AG08396 (cell line): ENCODE measurements at places on chromosomes 6 and 20.
A peak's percentile ranks its signal among the peaks of the same experiment; 100 is the strongest.

GRCh38 chr6:48881551-48881950 is 581.5 kb downstream of the MMUT start:
- DNase-seq: no peak

- DNase-seq: peak; percentile 45
Measured at GRCh38 chr6:134117409-134117808, 65.0 kb upstream of the SLC2A12 start.

DNA sequence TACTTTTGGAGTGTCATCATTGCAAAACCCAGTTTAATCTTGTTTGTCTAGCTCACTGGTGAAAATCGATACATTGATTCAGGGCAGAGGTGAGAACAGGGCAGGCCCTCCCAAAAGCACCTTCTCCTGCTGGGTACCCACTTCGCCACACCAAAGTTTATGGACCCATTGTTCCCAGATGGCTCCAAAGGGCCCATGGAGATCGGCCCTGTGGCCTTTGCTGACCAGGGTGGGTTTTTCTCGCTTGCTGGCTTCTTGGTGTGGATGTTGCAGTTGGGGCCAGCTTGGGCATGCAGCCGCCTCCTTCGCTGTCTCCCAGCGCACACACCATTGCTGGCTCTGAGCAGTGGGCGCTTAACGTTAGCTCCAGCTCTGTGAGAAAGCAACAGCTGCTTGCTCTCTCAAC is 178.1 kb upstream of the PDE10A start:
- no peak for DNase-seq

DNA sequence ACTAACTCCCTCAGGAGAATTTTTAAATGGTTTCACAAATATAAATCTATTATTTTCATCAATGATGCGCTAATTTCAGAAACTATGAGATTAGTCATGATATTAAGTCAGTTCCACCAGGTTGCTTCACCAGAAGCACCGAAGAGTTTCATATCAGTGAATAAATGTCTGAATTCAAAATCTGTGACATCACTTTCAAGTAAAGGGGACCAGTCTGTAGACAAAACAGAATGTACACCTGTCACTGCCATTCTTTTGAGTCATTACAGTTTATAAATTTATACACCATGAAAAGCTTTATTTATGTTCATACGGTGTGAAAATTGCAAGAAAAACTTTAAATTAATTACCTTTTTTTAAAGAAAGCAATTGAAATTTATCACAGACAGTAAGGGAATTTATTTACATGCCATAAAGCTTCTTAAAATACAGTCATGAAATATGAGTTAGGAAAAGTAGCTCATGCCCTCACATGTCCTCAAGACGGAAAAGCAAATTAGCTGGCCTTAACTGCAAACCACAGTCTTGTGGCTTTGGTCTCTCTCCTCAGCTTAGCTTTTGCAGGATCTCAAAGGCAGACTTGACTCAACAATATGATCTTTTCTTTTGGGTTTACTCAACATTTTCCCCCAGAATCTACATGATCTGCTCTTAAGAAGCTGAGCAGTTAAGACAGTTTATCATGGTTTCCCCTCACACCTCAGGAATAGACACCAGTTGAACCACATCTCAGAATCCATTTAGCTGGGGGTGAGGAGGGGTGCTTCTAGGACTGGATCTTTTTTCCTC is 177.7 kb upstream of the MCHR2 start:
- DNase-seq: no peak

DNA sequence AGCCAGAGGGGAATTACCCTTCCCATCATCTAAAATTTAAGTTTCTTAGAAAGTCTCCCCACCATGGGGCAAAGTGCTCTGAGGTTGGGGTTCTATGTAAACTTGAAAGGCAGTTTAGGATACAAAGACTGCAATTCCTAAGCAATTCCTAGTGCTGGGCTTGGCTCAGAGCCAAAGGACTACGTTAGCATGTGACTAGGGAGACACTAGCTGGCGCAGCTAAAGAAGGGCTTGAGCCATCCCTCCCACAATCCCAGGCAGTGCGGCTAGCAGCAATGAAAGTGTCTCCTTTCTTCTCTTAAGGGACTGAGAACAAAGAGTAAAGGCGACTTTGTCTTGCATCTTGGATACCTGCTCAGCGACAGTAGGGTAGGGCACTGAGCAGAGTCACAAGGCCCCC is 306.6 kb upstream of the FKBP1C start:
- DNase-seq: no peak

DNA sequence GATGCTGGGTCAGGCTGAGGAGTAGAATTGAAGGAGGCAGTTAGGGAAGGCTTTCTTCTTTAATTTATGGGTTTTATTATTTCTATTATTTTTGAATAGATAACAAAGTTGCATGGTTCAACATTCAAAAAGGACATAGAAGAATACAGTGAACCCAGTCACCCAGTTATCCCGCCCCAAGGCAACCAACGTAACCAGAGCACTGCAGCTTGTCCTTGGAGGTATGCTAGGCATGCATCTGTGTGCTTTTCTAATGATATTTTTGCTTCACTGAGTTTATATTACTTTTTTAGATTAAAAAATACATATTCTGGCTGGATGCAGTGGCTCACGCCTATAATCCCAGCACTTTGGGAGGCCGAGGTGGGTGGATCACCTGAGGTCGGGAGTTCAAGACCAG is 47.4 kb upstream of the DSN1 start:
- no peak for DNase-seq
